Urinary bladder (tissue), 4 donors: ENCODE measurements at places on chromosomes 2 and 18.
A peak's percentile ranks its signal among the peaks of the same experiment; 100 is the strongest.

GRCh38 chr2:31415421-31415820 lies 879 bp upstream of the XDH start:
- no peak for DNase-seq

DNA sequence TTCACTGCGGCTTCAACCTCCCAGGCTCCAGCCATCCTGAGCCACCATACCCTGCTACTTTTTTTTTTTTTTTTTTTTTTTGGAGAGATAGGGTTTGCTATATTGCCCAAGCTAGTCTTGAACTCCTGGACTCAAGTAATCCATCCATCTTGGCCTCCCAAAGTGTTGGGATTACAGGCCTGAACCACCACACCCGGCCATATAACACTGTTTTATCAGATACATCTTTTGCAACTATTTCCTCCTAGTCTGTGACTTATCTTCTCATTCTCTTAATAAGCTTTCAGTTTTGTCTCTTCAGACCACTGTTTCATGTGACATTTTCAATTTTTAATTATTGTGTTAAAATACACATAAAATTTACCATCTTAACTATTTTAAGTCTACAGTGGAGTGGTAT lies 35.7 kb upstream of the FAM117B start:
- no peak for DNase-seq

- no peak for DNase-seq
These were observed 18.9 kb upstream of the ASAP2 start for GRCh38 chr2:9187620-9188214.

DNA sequence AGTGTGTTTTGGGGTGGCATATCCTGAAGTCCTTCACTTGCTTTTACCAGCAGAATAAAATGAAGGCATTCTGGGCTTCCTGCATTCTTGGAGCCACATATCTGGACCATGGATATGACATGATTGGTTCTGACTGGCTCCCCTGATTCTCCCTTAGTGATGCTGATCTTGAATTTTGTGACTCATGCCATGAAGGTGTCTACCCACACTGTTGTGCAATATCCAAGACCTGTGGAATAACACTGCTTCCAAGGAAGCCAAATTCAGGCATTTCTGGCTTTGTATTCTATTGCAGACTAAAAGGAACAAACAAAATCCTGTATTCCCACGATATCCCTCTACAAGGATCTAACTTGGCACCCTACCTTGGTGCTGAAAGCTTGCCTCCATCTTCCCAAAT lies 125.8 kb downstream of the LYPD6B start:
- no peak for DNase-seq

- DNase-seq: no peak
These were observed 49.1 kb upstream of the CTDP1 start for GRCh38 chr18:79630281-79631095.

DNA sequence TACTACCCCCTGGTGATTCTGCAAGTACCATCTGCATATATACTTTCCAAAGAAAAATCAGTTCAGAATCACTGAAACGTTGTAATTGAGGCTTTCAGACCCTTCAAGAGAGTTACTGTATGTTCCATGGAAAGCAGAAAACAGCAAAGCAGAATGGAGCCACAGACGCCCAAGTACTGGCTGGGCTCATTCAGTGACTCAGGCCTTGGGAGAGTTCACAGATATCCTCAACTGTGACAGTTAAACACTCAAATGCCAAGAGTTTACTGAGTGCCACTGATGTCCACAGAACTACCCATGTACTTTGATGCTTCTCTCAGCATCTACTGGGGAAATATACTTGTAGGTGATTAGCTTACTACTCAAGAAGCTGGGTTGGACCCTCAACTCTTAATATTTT lies 303.4 kb downstream of the TCF4 start:
- DNase-seq: no peak

DNA sequence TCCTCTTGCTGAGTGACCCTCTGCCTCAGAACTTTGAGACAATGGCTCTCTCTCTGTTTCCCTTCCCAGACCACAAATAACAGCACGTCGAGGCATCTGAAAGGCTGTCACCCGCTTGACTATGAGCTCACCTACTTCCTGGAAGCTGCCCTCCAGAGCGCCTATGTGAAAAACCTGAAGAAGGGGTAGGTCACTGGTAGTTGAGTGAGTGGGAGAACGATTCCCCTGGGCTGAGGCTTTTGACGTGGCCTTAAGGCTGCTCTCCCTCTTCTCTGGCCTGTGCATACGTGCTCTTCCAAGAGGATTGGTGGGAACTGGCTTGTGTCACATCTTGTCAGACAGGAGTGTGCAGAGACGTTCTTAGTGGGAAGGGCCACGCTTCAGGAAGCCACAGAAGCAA lies 63.1 kb upstream of the MCFD2 start:
- no peak for DNase-seq

DNA sequence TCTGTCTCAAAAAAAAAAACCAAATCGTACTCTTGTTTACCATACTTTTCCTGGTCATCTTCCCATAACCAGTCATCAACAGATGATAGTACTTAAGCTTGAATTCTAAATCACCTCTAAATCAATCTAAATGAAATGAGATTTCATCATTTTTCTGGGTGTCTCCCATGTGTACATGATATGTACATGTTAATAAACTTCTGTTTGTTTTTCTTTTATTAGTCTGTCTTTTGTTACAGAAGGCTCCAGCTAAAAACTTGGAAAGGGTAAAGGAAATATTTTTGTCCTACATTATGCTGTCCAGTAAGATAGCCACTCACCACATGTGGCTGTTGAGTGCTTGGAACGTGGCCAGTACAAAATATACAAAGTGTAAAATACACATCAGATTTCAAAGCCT lies 78.7 kb upstream of the MSH6 start:
- DNase-seq: no peak

GRCh38 chr18:62018759-62019041 lies 125.9 kb upstream of the RNF152 start:
- no peak for DNase-seq

DNA sequence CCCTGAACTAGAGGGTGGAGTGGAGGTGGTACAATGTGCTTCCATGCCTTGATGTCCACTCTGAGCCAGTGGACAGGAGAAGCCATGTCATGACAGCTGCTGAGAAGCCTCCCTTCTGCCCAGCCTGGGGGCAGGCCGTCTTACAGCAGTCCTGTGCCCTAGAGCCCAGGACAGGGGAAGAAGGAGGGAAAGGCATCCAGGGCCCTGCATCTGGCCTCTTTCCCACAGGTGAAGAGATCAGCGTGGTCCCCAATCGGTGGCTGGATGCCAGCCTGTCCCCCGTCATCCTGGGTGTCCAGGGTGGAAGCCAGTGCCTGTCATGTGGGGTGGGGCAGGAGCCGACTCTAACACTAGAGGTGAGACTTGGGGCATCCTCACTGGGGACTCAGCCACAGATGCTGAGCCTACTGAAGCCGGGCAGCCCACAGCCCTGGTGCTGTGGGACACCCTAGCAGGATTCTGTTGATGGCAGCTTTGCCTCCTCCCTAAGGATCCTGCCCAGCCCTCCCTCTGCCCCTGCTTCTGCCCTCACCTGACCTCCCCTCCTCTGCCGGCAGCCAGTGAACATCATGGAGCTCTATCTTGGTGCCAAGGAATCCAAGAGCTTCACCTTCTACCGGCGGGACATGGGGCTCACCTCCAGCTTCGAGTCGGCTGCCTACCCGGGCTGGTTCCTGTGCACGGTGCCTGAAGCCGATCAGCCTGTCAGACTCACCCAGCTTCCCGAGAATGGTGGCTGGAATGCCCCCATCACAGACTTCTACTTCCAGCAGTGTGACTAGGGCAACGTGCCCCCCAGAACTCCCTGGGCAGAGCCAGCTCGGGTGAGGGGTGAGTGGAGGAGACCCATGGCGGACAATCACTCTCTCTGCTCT lies 3.1 kb downstream of the IL36RN start:
- DNase-seq: no peak

- peak; percentile 79 for DNase-seq
These were observed at the start of gene LRATD1 for GRCh38 chr2:14632133-14632936. Gene LRATD1 (plus strand): TSS chr2:14632717. CDS start chr2:14633980, 1,263 bp downstream.

DNA sequence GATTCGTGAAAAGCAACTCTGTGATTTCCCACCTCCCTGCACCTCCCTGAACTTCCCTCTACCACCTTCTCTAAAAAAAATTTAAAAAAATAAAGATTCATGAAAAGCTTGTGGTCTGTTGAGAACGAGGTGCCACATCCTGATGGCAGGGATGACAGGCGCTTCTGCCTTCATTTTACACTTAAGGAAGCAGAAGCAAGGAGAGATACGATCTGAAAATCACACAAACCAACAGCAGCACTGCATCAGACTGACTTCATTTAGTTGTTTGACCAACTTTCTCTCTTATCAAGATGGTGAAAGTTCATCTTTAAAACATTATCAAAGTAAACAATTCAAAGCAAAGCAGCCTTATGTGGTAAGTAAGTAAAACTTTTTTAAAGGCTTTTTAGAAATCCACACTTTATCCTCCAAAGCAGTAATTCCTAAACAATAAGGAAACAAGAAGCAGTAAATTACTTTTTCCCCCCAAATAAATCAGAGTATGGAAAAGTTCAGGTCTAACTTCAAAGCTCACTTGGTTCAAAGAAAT lies 15.5 kb downstream of the WDFY1 start:
- no peak for DNase-seq
